NCI-H2081 treated with DMSO at 0.1 percent for 48 hours (cell line): ENCODE measurements at places on chromosomes 2 and 18.

DNA sequence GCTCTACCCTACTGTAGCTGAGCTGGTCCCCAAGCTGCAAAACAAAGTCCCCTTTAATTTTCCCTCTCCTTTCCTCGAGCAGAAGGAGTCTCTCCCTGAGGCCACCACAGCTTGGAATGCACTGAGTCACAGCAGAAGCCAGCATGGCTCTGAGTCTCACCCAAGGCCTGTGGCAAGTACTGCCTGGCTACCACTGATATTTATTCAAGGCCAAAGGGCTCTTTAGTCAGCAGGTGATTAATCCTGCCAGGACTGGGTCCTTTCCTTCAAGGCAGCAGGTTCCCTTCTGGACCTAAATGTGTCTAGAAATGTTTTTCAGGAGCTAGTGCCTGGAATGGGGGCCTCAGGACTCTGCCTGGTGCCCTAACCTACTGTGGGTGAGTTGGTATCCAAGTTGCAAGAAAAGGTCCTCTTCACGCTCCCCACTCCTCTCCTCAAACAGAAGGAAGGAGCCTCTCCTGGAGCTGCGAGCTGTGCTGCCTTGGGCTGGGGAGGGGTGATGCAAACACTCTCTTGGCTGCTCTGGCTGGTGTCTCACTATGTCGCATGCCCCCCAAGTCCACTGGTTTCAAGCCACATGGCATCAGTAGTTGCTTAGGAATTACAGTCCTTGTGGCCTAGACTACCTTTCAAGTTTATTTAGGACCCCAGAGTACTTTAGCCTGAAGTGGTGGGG, 53.4 kb downstream of the CD28 start:
- DNase-seq = no peak

GRCh38 chr2:6966446-6966940, 49.3 kb downstream of the RNF144A start:
- no peak for DNase-seq

DNA sequence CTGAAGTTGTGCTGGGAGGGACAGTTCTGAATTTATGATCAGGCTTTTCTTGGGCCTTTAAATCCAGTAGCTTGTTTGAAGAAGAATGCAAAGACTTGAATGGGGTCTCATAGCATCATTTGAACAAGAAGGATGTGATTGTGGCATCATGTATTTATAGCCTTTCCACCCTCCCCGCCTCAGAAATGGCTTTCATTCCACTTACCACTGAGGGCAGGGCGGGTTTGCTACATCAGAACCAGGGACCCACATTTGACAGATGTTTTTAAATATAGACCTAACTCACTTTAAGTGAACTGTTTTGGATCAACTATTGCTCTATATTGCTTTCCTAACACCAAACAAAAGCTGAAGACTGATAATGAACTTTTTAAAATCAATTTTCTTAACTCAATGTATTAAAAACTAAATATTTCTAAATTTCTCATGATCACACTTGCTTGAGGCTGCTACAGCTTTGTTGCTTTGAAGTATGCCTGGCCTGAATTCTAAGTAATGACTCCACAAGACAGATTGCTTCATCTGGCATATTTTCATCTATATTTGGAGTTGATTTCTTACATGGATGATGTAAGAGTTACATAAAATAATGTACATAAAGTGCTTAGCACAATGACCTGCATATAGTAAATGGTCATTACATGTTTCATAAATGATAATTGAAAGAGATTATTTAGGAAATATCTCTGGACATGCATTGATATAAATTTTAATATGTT, 1552.9 kb upstream of the SLC39A10 start:
- DNase-seq = no peak

DNA sequence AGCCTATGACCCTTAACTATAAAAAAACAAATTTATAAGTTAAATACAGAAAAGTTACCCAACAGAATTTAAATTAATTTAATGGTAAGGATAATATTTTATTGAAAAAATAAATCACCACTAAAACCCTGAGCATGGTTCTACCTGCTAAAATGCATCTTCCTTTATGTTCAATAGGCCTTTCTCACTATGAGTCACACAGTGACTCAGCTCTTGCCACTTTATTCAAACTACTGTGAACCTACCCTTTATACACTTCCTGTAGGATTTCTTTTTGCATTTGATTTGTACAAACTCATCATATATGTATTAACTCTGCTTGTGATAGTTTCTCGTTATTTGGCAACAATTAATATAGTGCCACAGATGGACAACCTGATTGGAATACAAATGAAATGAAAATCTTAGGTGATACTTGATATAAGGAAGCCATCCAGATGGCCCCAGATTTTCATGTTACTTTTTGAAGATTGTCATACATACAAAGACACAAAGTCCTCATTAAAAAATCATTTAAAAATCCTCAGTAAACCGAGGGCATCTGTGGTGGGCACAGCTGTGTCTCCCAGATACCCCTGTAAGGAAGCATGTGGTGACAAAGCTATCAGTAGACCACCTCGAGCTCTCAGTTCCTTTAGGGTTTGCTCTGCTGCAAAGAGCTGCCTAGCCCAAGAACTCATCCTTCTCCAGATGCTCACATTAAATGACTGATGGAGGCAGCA, 55.2 kb upstream of the COBLL1 start:
- DNase-seq = no peak

GRCh38 chr2:191479680-191480023, 198.3 kb upstream of the NABP1 start:
- DNase-seq = no peak

GRCh38 chr2:20674974-20675679, 8.2 kb downstream of the GDF7 start:
- no peak for DNase-seq

- DNase-seq = no peak
These were observed 61.8 kb upstream of the ZC3H15 start for GRCh38 chr2:186424265-186424664.

GRCh38 chr2:213787869-213788268, 503.6 kb downstream of the SPAG16 start:
- DNase-seq = no peak

GRCh38 chr2:102359527-102359926, 3.9 kb downstream of the IL18R1 start:
- no peak for DNase-seq

DNA sequence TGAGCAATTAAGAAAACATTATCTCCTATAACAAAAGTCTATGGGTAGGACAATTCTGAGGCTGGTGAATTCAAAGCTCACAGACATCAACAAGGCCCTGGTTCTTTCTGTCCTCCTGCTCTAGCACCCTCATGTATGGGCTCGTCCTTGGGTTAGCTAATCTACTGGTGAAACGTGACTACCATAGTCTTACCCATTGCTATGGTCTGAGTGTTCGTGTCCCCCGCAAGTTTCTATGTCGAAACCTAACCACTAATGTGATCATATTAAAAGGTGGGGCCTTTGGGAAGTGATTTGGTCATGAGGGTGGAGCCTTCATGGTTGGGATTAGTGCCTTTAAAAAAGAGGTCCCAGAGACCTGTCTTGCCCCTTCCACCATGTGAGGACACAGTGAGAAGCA, 564.7 kb downstream of the TNS1 start:
- no peak for DNase-seq

- DNase-seq = no peak
These were observed 113.3 kb downstream of the MGAT5 start for GRCh38 chr2:134367213-134367612.

- DNase-seq = no peak
These were observed 15.1 kb downstream of the AAK1 start for GRCh38 chr2:69628325-69629021.

GRCh38 chr2:144701259-144701658, 181.3 kb upstream of the ZEB2 start:
- no peak for DNase-seq

- no peak for DNase-seq
These were observed 25.6 kb upstream of the SLC35F6 start for GRCh38 chr2:26738481-26738880.

- no peak for DNase-seq
These were observed 419.5 kb downstream of the NUP35 start for GRCh38 chr2:183543731-183544130.

DNA sequence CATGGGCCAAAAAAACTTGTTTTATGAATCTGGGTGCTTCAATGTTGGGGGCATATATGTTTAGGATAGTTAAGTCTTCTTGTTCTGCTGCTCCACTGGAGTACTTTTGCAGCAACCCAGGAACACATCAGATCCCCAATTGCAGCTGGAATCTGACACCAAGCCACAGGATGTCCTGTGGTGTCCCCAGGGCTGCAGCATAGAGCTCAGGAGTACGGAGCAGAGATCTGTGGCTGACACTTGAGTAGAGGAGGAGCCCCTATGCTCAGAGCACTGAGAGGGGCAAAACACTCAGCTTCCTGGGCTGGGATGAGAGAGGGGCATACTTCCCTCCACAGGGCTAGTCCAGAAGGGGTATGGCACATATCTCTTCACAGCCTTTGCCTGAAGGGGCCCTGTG, 138.9 kb upstream of the ERBB4 start:
- no peak for DNase-seq

GRCh38 chr2:107305966-107306365, 420.0 kb upstream of the ST6GAL2 start:
- no peak for DNase-seq

DNA sequence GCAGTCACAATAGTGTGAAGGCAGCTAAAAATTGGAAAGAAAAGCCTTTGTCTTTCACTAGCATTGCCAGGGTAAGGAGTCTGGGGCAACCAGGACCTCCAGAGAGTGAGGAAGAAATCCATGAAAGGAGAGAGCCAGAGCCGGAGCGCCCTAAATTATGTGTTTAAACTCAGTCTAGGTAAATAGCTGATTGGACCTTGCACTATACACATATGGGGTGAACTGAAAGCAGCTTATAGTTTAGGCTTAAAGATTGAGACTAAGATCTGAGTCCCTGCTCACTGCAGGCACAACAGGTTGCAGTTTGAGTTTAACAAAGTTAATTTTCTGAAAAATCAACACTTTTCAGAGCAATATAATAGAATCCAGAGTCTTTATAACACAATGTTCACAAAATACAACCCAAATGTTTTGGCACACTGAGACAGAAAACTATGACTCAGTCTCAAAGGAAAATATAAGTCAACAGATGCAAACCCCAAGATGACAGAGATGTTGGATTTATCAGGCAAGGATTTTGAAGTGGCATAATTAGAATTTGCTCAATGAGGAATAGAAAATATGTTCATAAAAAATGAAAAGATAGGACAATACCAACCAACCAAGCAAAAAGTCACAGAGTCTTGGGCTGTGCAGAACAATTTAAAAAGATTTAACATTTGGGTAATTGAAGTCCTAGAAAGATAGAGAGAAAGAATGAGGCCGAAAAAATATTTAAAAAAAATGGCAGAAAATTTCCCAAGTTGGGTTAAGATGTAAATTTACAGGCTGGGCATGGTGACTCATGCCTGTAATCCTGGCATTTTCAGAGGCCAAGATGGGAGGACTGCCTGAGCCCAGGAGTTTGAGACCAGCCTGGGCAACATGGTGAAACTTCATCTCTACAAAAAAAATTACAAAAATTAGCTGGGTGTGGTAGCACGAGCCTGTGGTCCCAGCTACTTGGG, 39.6 kb downstream of the DOK1 start:
- no peak for DNase-seq

- DNase-seq = no peak
These were observed 8.7 kb downstream of the CHMP1B start for GRCh38 chr18:11859903-11860407.

GRCh38 chr2:49931241-49931640, 776.9 kb upstream of the FSHR start:
- no peak for DNase-seq

DNA sequence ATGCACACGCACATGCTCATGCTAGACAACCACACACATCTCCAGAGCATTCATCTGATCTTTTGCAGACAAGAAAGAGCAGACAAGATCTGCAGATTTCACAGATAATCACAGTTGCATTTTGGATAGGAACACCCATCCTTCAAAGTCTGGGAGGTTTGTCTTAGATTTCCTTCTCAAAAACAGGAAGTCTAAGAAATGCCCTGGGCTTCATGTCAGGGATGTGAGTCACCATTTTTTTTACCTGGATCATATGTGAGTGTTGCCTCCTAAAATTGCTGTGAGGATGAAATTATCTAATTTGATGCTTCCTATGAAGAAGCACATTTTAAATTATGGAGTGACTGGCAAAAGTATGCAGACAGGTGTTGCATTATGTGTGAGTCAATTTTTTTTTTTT, 46.1 kb downstream of the SRD5A2 start:
- no peak for DNase-seq

DNA sequence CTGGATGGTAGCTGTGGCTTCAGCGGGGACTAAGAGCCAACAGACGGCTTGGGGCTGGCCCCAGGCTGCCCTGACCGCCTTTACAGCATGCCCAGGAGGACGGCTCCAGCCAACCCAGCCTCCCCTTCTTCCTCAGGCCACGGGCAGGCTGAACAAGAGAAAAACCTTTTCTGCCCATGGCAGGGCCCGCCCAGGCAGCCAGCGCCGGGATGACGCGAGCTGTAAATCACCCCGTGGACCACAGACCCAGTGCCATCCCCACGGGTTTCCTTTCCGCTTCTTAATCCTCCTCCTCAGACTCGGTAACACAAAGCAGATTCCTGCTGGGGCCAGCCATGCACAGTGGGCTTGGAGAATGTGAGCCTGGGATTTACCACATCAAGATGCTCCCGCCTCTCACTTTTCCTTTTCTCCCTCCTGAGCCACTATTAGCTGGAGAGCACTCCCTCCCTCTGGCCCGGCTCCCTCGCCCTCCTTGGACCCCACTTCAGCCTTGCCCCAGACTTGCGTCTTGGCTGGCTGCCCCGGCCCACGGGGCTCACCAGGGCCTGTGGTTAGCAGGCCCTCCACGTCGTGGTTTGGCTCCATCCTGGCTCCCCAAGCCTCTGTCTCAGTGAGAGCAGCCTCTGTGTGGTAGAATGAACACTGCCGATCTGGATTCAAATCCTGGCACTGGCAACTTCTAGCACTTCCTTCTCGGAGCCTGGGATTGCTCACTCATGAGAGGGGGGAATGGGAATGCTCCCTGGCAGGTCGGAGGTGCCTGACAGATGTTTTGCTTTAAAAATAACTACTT, 31.4 kb downstream of the ATOH8 start:
- DNase-seq = no peak

GRCh38 chr2:107325981-107326786, 440.2 kb upstream of the ST6GAL2 start:
- DNase-seq = no peak

DNA sequence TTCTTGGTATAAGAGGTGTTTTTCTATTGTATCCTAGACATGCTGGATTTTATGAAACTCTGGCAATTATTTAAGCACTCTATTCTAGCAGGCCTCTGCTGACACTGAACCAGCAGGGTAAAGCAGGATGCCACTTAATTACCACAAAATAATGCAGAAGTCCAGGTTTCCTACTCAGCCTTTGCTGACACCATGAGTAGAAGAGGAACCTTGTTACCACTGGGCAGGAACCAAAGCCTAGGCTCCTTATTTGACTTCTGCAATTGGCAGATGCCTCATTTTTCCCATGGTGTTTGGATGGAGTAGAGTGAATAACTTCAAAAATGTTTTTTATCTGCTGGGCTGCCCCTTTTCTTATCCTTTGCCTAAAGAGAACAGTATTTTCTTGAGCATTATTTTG, 60.8 kb downstream of the THNSL2 start:
- no peak for DNase-seq

DNA sequence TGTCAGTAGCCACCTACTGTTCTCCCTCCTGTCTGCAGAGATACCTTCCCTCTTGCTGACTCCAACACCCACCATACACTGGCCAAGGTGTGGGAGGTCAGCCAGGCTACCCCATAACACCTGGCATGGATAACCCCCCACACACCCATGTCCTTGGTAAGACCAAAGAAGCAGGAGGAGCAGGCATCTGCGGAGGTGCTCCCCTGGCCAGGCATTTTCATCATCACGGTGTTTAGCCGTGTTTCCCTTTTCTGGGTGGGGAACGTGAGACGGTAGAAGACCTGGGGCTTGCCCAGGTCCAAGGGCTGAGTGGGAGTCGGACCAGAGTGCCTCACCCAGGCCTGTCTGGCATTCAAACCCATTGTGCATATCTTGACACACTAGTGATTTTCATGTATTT, 150.3 kb downstream of the SMAD7 start:
- no peak for DNase-seq
